ENCODE measurements at places on chromosomes 13 and 19. TPM values are rescaled to one million over a fixed set of nuclear protein-coding genes. Genes with fewer than 3 reads are reported as not detected.

ZNF506 gene
- 8.6 TPM for total RNA-seq

EDDM13 gene
- not detected for total RNA-seq

TNFSF9 gene
- total RNA-seq = 1.5 TPM

NLRP4 gene
- not detected for total RNA-seq

NCR1 gene
- not detected for total RNA-seq

U2AF1L4 gene
- total RNA-seq = 4.5 TPM

EID2B gene
- 3.9 TPM for total RNA-seq

GATAD2A gene
- total RNA-seq = 71.4 TPM

CEACAM4 gene
- total RNA-seq = not detected

TNNT1 gene
- total RNA-seq = 2.9 TPM

RNF17 gene
- total RNA-seq = not detected

C19orf81 gene
- not detected for total RNA-seq

DNM2 gene
- total RNA-seq = 110 TPM

VSIG10L gene
- 0.73 TPM for total RNA-seq

PSG6 gene
- not detected for total RNA-seq

MUC16 gene
- total RNA-seq = not detected

APOC4 gene
- total RNA-seq = not detected

NKG7 gene
- not detected for total RNA-seq

PINLYP gene
- total RNA-seq = 3.3 TPM

URAD gene
- total RNA-seq = not detected

GTF2F1 gene
- 42.3 TPM for total RNA-seq

CEACAM5 gene
- total RNA-seq = not detected

TEKTIP1 gene
- total RNA-seq = not detected

B3GNT8 gene
- total RNA-seq = 1.1 TPM

ANGPTL8 gene
- total RNA-seq = not detected

PEG3 gene
- total RNA-seq = 1.8 TPM

CEACAM7 gene
- total RNA-seq = not detected

LRRC25 gene
- not detected for total RNA-seq

N4BP2L1 gene
- total RNA-seq = 0.98 TPM

LILRA5 gene
- total RNA-seq = not detected

SSC5D gene
- total RNA-seq = 9.2 TPM

PSG2 gene
- total RNA-seq = not detected

ARHGAP45 gene
- total RNA-seq = 1.5 TPM

CFD gene
- total RNA-seq = 144 TPM

SIGLEC8 gene
- not detected for total RNA-seq

SPACA4 gene
- total RNA-seq = not detected

GGACT gene
- total RNA-seq = 3.7 TPM

AMH gene
- total RNA-seq = 2.0 TPM

PTBP1 gene
- total RNA-seq = 189 TPM

JSRP1 gene
- total RNA-seq = not detected

OR1M1 gene
- not detected for total RNA-seq

MYBPC2 gene
- total RNA-seq = not detected

RAVER1 gene
- total RNA-seq = 6.2 TPM

CATSPERD gene
- total RNA-seq = not detected

LSM4 gene
- total RNA-seq = 148 TPM
